ENCODE measurements at places on chromosomes 7 and 10.

DNA sequence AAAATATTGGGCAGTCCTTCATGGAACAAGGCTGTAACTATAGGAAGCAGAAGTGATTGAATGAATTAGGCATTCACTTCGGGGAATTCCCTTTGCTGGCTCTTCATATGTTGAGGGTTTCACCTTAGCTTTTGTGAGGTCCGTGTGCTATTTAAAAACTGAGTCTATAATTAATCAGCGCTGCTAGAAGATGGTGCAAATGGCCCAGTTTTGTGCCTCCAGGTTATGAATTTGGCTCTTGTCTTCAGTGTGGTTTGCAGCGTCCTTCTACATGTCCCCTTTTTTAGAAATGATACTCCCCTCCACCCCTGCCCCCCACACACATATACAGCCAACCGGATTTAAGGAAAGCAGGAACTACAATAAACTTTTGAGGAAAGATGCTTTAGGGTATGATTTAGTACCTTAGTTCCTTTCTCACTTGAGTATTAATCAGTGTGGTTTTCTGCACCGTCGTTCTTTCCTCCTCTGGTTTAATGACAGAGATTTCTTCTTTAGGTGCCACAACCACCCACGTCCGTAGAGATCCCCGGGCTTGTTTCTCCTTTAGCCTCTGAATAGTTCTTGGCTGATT, 110.6 kb upstream of the SAMD8 start:
- DNase-seq = no peak

- no peak for DNase-seq
These were observed 118.9 kb upstream of the KLF14 start for GRCh38 chr7:130852867-130853266.

DNA sequence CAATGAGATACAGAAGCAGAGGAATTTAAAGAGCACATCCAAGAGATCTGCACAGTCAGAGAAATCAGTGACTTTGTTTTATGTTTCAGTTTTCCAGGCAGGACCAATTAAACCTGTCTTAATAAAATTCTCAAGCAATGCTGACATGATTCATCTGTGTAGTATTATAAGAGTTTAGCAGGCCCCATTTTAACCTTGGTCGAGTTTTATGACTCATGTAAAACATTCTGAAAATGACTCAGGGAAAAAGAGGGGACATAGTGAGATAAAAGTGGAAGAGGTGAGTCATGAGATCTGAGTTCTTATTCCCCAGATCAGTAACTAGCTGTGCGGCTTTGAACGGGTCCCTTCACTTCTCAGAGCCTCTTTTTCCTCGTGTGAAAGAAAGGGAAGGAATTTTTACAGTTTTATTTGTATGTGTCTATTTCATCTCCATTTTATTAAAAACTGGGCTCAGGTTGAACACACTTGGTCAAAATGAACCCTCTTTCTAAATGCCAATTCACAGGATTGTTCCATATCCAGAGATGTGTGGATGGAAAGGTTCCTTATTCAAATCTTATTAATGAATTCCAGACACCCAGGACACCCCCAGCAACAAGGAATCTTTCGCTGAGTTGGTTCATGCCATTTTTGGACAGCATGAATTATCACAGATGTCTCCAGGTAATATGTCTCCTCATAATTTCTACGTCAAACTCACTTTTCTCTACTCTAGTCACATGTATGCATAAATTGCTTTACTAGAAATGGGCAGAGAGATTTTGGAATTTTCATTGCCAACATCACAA, 143.2 kb downstream of the JAZF1 start:
- no peak for DNase-seq

DNA sequence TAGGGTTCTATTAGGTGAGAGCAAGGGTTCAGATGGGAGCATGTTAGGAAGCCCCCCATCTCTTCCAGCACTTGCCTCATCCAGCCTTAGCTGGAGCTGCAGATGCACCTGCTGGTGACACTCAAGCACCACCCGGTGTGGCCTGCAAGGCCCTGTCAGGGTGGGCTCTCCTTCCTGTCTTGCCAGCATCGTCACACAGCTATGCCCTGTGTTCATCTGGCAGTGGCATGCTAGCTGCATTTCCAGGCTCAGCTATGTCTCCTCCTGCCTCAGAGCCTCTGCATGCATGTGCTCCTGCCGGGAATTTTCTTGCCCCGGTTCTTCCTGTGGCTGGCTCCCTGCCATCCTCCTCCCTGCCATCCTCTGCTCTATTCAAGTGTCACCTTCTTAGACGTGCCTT, 129.7 kb upstream of the KLF6 start:
- no peak for DNase-seq

- DNase-seq = no peak
These were observed 130.1 kb upstream of the LRRN3 start for GRCh38 chr7:110960811-110961210.

DNA sequence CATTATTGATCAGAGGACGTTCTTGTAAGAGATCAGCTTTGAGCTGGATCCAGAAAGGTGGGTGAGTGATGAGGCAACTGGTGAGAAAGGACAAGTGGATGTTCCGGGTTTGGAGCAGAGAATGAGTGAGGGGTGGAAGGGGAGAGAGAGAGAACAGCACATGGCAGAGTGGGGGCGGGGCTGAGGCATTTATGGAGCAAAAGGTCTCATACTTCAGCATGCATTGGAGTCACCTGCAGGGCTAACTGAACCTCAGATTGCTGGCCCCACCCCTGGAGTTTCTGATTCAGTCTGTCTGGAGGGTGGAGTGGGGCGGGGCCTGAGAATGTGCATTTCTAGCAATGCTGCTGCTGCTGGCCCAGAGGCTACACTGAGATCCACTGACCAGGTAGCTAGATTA, 71.2 kb downstream of the GOLGA7B start:
- DNase-seq = no peak

DNA sequence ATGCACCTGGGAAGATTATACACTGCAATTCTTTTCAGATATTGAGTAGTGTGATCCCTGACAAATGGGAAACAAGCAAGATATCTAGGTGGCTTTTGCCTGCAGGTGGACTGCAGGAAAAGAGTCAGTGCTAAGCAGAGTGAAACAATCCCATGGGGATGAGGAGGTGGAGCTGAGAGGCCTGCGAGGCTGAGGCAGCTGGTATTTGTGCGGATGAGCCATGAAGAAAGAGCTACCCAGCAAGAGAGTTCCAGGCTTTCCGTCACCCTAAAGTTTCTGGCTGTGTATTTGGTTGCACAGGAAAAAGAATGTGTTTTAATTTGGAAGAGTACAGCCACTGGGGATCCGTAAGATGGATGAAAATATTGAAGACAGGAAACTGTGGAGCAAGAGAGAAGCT, 714.1 kb upstream of the COBL start:
- no peak for DNase-seq

GRCh38 chr10:124129471-124129870, 36.1 kb upstream of the CHST15 start:
- DNase-seq = no peak

DNA sequence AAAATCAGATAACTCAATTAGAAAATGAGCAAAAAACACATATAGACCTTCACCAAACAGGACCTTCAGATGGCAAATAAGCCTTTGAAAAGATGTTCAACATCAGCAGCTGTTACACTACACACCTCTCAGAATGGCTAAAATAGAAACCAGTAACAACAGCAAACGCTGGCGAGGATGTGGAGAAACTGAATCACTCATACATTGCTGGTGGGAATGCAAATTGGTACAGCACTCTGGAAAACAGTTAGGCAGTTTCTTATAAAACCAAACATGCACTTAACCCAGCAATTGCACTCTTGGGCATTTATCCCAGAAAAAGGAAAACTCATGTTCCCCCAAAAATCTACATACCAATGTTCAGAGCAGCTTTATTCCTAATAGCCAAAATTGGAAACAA, 37.7 kb upstream of the SMARCD3 start:
- DNase-seq = no peak

DNA sequence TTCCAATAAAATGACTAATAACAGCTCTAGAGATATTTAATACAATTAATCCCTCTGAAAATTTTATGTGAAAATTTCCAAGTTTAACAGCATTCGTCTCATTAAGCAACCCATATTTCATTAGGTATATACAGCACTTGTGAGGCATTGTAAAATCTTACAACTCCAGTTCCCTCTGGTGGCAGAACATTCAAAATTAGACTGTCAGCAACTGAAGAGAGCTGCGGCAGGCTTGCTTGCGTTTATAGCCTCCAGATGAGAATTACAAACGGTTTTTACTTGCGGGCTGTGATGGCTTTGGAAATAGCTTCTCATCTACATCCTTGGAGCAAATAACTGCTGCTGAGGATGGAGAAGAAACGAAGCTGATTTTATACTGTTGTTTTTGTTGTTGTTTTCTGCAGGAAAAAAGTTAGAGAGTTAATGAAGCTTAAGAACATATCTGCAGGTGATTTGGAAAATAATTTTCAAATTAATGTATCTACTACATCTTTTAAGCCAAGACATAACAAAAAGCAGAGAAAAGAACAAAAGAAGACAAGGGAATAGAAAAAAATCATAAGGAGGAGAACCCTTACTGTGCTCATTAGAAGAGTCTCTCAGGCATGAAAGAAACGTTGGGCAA, 171.3 kb downstream of the MAGI2 start:
- DNase-seq = no peak

GRCh38 chr7:150856303-150857275, 4.3 kb downstream of the AOC1 start:
- no peak for DNase-seq

DNA sequence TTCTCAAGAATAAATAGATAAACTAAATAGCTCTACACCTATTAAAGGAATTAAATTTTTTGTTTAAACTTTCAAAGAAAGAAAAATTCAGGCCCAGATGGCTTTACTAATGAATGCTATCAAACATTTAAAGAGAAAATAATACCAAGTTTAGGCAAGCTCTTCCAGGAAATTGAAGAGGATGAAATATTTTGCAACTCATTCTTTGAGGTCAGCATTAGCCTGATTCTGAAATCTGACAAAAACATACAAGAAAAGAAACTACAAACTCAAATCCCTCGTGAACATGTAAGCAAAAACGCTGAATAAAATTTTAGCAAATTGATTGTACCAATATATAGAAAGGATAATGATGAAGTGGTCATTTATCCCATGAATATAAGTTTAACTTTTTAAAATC, 93.4 kb downstream of the RTKN2 start:
- no peak for DNase-seq

GRCh38 chr7:85261336-85261735, 74.5 kb upstream of the SEMA3D start:
- DNase-seq = no peak

DNA sequence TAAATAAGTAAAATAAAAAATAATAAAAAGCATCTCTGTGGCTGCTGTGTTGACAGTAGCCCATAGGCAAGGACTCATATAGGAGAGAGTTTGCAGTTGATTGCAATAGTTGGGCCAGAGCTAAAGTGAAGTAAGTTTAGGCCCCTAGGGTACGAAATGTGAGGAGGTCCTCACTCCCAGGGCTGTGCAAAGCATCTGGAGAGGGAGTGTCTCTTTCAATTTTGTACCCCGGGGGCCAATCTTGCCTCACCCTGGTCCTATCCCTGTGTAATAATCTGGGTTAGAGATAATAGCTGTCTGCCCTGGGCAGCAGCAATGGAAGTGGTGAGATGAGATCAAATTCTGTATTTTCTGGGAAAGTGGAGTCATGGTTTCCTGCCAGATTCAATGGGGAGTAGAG, 365.7 kb downstream of the GATA3 start:
- DNase-seq = no peak

- DNase-seq = no peak
These were observed 12.8 kb downstream of the RHEB start for GRCh38 chr7:151506901-151507382.

DNA sequence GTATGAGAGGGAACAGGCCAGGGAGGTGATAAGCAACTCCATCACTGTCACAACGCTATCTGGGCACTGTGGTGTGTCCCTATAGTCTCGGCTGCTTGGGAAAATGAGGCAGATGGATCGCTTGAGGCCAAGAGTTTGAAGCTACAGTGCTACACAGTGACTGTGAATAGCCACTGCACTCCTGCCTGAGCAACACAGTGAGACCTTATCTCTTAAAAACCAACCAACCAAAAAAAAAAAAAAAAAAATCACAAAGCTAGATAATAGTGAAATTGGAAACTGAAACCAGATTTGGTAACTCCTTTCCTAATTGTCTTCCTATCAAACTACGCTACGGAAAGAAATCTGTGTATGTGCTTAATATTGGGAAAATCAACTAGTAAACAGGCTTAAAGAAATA, 14.1 kb downstream of the MICU1 start:
- no peak for DNase-seq

- DNase-seq = no peak
These were observed 21.9 kb downstream of the DNAJB6 start for GRCh38 chr7:157358753-157359096.

GRCh38 chr10:123573236-123574108, 92.7 kb upstream of the GPR26 start:
- DNase-seq = no peak

DNA sequence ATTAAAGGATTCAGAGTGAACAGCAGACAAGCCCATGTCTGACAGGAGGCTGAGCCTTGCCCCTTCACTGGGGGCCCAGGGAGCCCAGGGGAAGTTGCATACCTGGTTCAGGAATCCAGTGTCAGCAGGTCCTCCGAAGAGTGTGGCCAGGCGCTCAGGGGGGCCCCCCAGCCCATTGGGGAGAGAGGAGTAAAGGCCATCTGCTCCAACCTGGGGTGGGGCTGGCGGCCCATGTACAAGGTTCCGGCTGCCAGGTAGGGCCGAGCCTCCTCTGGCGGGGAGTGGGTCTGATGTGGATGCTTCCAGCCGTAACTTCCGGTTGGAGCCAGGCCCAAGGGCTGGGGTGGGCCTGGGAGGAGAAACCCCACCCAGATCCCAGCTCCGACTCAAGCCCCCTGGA, 2.3 kb downstream of the PSD start:
- DNase-seq = no peak

- no peak for DNase-seq
These were observed 74.0 kb upstream of the TRIL start for GRCh38 chr7:29032146-29032545.

DNA sequence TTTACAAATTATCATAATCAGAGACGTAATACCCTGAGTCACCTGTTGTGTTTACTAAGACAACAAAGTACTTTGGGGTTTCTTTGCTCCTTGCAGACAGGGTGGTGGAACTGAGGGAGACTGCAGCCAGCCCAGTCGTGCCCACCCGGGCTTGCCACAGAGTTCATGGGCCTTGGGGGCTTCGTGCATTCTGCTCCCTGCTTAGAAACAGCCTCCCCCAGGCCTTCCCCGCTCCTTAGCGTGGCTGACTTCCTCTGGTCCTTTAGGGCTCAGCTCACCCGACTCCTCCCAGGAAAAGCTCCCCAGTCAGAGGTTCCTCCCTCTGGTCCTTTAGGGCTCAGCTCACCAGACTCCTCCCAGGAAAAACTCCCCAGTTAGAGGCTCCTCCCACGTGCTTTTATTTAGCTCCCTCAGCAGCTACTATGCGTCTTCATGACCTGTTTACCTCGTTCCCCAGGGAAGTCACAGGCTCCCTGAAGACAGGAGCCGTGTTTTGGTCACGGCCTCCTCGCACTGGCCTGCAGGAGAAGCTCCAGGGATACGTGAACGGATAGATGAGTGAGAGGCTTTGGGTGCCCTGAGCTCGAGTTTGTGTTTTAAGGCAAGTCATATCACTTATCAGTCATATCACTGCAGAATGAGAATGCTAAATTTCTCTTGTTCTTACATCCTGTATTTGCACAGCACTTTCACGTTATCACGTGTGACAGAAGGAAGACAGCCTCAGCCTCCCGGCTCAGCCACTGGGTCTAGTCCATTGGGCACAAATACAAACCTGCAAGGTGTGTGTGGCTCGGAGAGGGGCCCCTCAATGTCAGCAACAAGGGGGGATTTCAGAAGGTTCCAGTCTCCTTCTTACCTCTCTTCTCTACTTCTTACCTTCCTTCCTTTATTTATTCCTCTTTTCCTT, 52.7 kb upstream of the VIPR2 start:
- DNase-seq = no peak

GRCh38 chr7:113209449-113210203, 91.3 kb upstream of the SMIM30 start:
- no peak for DNase-seq

Data from iPS DF 19.7 (cell line).